Fibroblast of skin of left quadriceps (primary cell): ENCODE measurements at places on chromosomes 6 and 20.

DNA sequence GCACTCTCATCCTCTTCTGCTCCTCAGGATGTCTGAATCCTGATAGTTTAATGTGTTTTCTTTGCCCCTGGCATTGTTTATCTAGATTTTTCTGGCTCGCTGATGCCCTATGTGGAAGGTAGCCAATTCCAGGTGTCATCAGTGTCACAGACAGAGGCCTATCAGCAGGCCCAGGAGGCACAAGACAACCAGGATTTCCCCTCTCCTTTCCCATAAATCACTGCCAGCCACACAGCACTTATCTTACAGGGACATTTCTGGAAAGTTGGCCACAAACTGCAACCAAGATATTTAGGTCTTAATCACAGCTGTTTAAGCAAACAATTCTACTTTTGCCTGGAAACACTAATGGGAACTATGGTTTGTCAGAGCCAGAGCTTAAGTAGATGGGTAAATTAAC lies 28.1 kb downstream of the ADGRF5 start:
- DNase-seq = no peak

DNA sequence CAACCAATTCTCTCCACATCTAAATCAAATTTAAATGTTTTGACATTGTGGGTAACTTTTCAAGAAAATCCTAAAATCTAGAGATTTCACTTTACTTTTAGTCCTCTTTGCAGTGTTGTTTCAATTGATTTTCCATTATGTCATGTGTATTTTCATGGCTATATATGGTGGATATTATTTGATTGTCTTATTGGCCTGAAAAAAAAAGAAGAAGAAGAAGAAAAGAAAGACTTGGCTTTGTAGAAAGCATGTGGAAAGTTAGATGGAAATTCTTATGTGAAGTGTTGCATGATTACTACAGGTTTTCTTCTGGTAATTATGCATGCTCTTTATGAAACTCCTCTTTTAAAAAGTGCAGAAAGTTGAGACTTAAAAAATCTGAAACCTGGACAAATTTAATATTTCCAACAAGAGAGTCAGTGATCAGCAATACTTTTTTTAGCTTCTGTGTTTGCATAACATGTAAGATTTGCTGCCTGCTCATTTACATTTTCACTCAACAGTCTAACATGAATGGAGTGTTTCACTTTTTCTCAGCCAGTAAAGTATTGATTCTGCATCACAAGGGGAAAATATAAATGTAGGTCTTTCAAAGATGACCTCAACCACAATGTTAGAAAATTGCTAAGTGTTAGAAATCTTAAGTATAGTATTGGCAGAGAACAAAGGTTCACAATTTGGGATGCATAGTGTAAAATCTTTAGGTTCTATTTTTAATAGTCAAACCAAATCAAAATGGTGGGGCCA lies 438.7 kb downstream of the BCKDHB start:
- DNase-seq = no peak

DNA sequence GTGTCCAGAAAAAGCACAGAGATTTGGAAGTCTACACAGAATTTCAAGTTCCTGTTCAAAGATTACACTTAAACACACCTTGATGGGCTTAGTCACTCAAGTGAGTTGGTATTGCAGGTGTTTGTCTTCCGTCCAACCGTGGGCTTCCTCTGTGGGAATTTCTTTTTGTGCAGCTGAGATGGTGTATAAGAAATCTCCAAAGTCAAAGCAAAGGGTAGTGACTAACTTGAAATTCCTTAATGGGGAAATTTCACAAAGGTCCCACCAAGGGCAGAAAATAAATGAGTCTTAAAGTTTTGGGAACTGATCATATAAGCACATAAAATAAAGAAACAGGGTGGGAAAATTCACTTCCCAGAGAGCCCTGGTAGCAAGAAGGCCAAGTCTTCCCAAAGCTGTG lies 102.0 kb upstream of the TNFAIP3 start:
- no peak for DNase-seq

- no peak for DNase-seq
These were observed 36.5 kb downstream of the WDR27 start for GRCh38 chr6:169665289-169665688.

- DNase-seq = no peak
These were observed 168.0 kb upstream of the RNF24 start for GRCh38 chr20:4183361-4183760.

DNA sequence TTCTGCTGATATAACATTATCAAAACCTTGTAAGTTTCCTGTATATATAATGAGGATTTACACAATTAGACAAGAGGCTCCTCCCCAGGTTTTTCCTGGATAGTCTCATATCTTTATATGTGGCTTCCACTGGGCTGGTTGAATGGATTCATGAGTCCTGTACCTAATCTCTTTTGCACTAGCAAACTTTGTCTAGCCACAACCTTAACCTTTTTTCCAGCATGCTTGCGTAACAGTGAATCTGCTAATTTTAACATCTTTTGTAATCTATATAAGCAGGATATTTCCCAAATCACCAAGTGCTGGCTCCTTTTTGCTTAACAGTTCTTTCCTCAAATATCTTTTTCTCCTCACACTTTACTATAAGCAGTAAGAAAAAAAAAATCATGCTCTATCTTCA lies 153.6 kb downstream of the COL21A1 start:
- no peak for DNase-seq

DNA sequence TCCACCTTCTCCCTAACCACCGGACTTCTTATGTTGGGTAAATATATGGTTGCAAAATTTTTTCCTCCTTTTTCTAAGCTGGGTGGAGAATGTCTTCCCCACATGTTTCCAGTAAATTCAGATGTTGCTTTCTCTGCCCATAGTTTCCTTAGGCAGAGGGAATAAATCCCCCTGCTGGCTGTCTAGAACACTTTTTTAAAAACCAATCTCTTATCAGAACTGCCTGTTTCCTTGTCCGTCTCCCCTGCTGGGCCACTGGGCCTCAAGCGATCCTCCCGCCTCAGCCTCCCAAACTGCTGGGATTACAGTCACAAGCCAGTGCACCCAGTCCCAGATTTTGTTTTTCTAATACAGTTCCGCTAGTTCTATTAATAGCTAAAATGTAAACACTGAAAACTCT lies 9.9 kb upstream of the WFDC2 start:
- no peak for DNase-seq

GRCh38 chr6:112086744-112087135 lies 542 bp downstream of the TUBE1 start:
- DNase-seq = peak; percentile 42

DNA sequence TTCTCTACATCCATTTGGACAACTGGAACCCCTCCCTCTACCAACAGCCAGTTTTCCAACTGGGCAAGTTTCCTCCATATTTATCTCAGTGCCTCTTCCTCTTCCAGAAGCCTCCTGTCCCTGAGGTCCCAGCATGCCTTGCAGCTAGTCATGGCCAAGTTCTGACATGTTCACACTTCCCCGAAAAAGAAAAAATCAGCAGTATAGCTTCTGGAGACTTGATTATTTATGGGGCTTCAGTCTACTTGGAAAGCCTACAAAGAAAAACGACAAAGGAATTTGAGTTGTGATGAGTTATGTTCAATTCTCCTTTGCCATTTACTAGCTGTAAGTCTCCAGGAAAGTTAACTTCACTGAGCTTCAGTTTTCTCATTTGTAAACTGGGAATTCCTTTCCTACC lies 406.5 kb downstream of the MAFB start:
- peak; percentile 44 for DNase-seq

DNA sequence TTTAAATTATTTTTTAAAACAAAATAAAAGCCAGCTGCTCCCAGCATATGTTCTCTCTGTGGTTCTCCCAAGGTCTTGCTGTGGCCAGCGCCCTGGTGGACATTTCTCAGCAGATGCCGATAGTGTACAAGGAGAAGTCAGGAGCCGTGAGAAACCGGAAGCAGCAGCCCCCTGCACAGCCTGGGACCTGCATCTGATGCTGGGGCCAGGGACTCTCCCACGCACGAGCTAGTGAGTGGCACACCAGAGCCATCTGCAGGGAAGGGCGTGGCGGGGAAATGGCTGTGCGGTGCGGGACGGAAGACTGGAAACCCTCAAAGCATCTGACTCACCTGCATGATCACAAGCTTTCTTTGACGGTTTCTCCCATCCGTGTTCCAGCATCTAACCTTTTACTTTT lies 16.5 kb downstream of the GFRA4 start:
- DNase-seq = no peak

DNA sequence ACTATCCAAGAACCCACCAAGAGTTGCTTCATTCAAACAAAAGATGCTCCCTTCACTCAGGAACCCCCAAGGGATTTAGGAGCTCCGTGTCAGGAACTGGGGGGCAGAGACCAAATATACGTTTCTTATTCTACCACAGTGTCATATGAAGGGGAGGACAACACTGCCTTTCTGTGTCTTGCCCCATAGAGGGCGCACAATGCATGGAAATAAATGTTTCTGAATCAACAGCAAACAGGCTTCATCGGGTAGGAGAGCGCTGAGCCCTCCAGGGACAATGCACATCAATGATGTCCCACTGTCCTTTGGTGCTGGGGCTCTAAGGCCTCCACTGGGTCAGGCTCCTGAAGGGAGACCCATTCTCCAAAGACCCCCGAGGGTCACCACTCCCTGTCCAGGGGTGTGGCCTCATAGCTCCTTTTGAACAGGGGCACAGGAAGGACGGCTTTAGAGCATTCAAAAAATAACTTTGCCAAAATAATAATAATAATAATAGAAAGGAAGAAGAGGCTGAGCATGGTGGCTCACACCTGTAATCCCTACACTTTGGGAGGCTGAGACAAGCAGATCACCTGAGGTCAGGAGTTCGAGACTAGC lies 31.1 kb downstream of the PLG start:
- DNase-seq = peak; percentile 10
